BJ (cell line): ENCODE measurements at places on chromosomes 1 and 21.

DNA sequence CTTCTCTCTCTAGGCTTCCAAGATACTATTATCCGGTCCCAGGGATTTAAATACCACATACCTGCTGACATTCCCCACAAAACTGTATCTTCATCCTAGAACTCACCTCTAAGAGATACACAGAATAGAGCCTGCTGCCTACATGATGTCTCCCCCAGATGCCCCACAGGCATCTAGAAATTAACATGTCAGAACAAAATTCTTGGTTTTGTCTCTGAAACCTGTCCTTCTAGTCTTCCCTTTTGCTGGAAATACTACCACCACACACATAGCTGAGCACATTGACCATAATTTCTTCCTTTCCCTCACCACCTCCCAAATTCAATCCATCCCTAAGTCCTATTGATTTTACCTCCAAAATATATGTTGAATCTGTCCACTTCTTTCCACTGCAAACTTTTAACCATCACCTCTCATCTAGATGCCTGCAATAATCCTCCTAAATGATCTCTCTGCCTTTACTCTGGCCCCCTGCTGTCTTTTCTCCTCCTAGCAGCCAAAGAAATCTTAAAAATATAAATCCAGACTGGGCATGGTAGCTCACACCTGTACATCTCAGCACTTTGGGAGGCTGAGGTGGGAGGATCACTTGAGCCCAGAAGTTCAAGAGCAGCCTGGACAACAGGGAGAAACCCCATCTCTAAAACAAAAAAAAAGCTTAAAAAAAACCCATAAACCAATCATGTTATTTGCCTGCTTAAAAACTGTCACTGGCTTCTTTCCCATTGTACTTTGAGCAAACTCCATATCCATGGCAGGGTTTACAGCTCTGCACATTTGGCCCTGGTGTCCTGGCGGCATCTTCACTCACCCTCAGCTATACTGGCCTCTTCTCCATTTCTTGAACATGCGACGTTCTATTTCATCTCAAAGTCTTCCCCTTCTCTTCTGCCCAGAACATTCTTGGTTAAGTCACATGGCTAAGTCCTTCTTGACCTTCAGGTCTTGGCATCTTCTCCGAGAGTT, 6.2 kb upstream of the FAM76A start:
- DNase-seq, result no peak

GRCh38 chr1:230337266-230337665, 88.9 kb downstream of the PGBD5 start:
- DNase-seq, result no peak

- no peak for DNase-seq
Observed at GRCh38 chr1:243917863-243918565, 68.0 kb upstream of the AKT3 start.

- no peak for DNase-seq
Observed at GRCh38 chr21:44682580-44683151, 703 bp upstream of the KRTAP12-1 start.

DNA sequence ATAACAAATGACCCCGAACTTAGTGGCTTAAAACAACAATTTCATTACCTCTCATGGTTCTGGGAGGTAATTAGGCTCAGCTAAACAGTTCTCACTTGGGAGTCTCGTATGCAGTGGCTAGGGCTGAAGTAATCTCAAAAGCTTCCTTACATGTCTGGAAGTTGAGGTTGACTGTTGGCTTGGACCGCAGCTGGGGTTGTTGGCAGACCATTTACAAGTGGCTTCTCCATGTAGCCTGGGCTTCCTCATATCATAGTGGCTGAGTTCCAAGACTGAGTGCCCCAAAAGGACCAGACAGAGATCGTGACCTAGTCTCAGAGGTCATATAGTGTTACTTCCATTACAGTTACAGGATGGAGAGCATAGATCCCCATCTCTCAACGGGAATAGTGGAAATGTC, 2.4 kb upstream of the POGZ start:
- DNase-seq, result no peak

GRCh38 chr1:156795787-156796186, 20.9 kb downstream of the SH2D2A start:
- DNase-seq, result no peak

DNA sequence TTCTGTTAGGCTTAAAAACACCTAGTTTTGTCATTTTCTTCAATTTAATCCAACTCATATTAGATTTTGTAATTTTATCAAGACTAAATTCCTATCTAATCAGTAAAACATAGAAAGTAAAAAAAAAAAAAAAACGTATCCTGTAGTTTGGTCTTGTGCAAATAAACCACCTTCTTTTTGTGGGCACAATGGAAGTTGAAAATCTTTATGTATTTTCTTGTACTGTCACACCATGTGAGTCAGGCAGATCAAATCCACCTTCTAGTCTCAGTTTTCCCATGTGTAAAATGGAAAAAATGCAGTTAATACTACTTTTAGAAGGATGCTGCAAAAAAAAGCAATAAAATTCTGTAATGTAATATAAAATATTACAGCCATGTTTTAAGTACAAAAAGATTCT, 129.8 kb downstream of the CYYR1 start:
- no peak for DNase-seq

- DNase-seq, result no peak
Observed at GRCh38 chr1:212401838-212402582, 12.7 kb downstream of the PACC1 start.

DNA sequence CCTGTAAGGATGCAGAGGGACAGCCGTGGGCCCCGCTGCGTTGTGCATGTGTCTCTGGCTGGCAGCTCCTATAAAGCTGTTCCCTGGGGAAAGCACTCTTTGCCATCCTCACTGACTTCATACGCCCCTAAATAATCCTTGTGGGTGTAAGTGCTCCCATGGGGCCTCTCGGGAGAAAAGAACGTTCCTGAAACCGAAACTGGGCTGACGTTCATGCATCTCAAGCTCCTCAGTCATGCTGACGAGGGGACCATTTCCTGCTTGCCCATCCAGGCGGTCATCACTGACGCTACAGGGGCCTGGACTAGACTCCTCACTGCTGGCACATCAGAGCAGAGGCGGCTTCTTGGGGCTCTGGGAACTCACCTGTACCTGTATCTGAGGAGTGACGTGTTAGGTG, 73.1 kb upstream of the USP24 start:
- DNase-seq, result no peak

DNA sequence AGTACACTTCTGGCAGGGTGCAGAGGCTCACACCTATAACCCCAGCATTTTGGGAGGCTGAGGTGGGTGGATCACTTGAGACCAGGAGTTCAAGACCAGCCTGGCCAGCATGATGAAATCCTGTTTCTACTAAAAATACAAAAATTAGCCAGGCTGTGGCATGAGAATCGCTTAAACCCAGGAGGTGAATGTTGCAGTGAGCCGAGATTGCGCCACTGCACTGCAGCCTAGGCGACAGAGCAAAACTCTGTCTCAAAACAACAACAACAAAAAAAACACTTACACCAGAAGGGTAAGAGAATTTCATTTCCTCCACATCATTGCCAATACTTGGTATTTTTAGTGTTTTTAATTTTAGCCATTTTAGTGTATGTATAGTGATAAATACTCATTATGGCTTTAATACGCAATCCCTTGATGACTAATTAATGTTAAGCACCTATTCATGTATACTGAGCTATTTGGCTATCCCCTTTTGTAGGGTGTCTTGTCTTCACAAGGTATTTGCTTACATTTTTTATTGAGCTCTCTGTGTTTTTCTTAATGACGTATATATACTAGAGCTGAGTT, 77.1 kb upstream of the TNR start:
- DNase-seq, result no peak

GRCh38 chr21:16913010-16913409, 599.8 kb upstream of the CXADR start:
- DNase-seq, result no peak

DNA sequence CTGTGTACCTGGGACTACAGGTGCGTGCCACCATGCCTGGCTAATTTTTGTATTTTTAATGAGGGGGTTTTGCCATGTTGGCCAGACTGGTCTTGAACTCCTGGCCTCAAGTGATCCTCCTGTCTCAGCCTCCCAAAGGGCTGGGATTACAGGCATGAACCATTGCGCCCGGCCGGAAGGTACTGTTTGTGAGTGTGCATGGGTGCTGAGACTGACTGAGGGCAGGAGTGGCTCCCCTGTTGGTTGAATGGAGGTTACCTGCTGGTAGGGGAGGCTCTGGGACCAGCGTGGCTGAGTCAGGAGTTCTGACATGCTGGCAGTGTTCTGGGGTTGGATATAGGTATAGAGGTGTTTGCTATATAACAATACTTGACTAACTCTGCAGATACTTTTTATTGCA, 10.4 kb downstream of the PRMT2 start:
- no peak for DNase-seq

- DNase-seq, result no peak
Observed at GRCh38 chr1:231683439-231684165, 57.0 kb downstream of the DISC1 start.

DNA sequence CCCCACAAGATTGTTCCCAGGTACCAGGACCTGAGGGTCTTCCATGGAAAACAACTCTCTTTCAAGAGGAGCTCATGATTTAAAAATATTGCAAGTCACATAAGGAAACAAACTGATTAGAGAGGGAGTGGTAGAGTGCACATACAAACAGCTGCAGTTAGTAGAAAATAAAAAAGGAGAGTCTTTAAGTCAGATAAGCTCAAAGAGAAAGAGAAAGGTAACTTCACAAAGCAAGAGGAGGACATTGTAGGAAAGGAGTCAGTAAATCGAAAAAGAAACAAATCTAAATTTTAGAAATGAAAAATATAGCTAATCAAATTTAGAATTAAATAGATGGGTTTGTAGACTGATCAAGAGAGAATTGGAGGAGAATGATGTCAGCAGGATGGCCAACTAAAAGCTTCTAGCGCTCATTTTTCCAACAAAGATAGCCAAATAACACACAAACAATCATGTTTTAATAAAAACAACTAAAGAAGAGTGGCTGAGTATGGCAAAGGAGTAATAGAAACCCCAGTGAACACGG, 86.1 kb upstream of the CD53 start:
- no peak for DNase-seq

DNA sequence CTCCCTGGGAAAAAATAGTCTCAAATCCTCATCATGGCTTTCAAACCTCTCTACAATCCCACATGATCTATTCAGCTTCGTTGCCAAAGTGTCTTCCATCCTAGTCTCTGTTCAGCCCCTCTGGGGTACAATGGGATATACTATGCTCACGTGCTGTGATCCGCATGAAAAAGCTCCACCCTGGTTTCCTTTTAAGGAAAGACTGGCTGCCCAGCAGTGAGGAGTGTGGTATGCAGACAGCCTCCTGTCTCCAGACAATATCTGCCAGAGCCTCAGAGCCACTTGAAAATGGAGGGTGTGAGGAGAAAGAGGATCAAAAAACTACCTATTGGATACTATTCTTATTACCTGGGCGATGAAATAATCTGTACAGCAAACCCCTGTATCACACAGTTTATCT, 194.5 kb downstream of the LHX8 start:
- DNase-seq, result no peak

GRCh38 chr1:204301171-204301957, 58.4 kb downstream of the PLEKHA6 start:
- DNase-seq, result no peak

DNA sequence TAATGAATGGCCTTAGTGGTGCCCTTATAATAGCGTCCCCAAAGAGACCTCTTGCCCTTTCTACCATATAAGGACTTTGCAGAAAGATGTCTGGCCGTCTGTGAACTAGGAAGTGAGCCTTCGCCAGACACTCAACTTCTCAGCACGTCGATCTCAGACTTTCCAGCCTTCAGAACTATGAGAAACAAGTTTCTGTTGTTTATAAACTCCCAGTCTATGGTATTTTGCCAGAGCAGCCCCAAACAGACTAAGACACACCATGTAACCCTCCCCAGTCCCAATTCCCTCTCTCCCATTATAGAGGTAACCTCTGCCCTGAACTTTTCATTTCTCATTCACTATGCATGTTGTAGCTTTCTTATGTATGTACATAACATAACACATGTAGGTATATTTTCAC, 55.7 kb downstream of the NID1 start:
- DNase-seq, result no peak

- no peak for DNase-seq
Observed at GRCh38 chr1:113178106-113178505, 105.1 kb downstream of the LRIG2 start.

DNA sequence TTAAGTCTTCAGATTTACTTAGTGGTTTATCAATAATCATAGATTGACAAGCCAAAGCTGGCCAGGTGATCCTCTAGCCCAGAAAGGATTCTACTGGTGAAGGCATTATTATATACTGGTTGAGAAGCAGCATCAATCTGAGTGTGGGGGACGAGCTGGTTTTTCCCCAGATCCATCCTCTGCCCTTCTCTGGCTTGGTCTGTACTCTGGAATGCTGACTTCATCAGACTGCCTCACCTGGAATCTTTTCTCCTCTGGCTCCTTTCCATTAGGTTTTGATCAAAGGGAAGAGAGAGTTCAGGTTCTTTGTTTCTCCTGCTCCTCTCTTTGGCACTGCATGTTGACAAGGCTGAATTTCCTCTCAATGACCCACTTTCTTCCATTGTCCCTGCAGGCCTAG, 93.9 kb downstream of the KCTD3 start:
- no peak for DNase-seq

DNA sequence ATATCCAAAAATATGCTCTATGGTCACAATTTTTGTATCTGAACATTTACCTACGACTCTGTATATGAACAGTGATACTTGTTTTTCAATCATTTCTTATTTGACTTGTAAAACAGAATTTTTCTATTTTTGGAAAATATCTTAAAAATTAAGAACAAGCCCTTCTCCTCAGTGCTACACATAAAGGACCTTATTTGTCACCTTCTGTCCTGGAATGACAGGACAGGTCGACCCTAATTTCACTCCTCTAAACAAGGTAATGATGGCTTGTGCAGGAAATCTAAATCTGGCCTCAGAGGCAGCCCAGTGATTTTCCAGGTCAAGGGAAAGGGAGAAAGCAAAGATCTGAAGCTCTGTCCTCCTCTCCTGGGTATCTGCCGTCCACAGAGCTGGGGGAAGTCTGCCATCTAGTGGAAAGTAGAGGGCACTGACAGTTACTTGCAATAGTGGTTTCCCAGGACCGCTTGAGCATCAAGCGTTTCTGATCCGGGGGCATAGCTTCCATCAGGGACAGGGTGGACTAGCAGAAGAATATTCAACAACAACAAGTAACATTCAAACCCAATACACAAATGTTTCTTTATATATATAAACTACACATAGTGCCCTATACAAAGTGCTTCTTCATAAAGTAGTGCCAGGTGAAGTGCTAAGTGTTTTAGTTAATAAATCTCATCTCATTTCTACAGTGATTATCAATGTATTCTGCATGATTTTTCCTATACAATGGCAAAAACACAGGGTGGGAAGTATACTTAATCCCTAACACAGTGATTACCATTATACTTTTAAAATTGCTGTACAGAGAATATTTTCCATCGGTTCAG, 74.6 kb downstream of the SLC25A24 start:
- peak; percentile 26 for DNase-seq

GRCh38 chr1:175920381-175920780, 177.0 kb upstream of the TNR start:
- no peak for DNase-seq

DNA sequence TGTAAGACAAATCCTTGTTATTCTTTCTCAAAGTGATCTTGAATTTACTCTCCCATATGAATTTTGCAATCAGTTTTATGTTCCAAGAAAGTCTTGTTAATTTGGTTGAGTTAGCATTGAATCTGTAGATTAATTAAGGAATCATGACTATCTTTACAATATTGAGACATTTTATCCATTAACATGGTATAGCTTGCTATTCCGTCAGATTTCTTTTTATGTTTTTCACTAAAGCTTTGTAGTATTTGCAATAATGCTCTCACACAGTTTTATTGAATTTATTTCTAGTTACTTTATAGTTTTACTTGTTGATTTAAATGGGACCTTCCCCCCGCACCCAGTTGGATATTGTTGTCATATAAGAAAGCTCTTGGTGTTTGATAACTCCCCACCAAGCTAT, 5.8 kb upstream of the EDARADD start:
- no peak for DNase-seq
